ENCODE measurements at places on chromosomes 13 and 19.

GRCh38 chr13:19713186-19713965 lies 69.4 kb downstream of the PSPC1 start:
- DNase-seq: no peak

DNA sequence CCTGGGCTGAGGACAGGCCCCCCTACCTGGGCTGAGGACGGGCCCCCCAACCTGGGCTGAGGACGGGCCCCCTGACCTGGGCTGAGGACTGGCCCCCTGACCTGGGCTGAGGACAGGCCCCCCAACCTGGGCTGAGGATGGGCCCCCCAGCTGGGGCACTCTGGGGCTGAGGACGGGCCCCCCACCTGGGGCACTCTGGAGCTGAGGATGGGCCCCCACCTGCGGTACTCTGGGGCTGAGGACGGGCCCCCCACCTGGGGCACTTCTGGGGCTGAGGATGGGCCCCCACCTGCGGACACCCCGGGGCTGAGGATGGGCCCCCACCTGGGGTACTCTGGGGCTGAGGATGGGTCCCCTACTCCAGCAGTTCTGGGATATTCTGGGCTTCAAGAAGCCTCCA lies 65.5 kb downstream of the RASA3 start:
- no peak for DNase-seq

GRCh38 chr19:49011194-49011593 lies 5.7 kb downstream of the LHB start:
- DNase-seq: no peak

- DNase-seq: peak; percentile 48
Measured at GRCh38 chr13:100491164-100491842, 97.3 kb downstream of the GGACT start.

DNA sequence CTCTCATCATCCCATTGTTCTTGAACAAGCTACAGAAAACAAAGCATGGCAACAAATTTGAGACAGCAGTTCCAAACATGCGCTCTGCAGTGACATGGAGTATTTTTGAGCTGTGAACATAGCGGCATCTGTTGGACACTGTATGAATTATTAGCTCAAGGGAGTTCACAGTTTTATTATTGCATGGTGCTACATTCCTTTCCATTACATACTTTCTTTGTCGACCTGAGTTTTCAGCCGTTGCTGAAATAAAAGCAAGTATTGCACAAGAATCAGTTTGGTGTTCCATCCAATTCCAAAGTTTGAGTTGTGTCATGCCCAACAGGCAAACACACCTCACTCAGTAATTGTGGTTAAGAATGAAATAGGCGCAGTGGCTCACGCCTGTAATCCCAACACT lies 30.1 kb upstream of the METTL21C start:
- DNase-seq: peak; percentile 51

DNA sequence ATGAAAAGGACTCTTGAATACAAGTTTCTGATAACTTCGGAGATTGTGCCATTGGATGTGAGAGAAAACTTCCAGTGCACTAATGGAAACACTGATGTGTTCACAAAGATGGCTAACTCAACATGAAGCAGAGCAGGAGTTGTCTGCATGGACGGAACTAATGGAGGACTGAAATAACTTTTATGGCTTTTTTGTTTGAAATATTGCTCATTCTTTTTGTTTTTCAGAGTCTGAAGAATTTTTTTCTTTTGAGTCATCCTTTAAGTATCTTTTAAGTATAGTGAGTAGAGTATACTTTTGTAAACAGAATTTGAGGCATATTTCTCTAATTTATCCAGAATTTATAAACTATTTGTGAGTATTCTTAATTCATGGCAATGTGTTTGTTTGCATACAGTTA lies 25.7 kb downstream of the CRYL1 start:
- no peak for DNase-seq

- no peak for DNase-seq
Measured at GRCh38 chr19:39832341-39833083, 1.4 kb downstream of the DYRK1B start.

GRCh38 chr19:33465834-33466233 lies 55.8 kb downstream of the PEPD start:
- DNase-seq: no peak

- DNase-seq: no peak
Measured at GRCh38 chr19:1509602-1510441, 3.0 kb downstream of the ADAMTSL5 start.

- DNase-seq: no peak
Measured at GRCh38 chr19:31955061-31955460, 390.3 kb upstream of the ZNF507 start.

DNA sequence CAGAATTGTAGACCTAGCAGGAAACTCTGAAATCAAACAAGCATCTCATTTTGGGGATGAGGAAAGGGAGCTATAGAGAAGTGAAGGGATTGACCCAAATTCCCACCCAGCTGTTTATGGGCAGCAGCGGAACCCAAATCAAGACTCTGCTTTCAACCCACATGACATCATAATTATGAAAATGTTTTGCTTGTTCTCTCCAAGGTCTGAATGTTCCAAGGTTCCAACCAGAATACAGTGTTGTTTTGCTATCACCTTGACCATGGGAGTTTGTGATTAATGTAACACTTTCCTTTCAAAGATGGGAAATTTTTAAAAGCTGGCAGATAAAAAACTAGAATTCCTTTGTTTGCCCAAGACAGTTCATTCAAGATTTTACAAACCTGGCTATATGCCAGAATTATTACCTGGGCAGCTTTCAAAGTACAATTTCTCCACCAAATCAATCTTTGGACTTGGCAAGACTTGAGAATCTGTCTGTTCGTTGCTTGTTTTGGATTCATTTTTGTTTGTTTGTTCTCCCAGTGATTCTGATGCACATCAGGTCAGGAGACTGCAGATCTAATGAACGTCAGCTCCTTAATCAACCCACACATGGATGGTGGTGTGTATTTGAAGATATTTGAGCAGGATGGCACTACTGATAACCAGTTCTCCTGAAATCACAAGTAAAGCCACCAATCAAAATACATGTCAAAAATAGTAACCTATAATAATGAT lies 322.7 kb downstream of the FOXO1 start:
- DNase-seq: no peak

DNA sequence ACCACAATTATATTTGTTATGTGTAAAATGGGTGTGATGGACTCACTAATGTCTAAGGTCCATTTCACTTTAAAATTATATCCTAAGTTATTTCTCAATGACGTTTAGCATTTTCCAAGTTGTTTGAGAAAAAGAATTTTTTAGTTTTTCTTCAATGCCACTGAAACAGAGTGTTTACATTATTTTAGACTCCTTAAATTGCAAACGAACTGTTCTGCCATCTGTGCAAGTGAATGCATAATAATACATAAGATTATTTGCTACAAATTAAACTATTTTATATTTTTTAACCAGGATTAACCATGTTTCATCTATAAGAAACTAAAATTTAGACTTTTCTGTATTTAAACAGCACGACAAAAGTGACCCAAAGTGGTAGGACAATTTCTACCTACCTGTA lies 425.4 kb downstream of the NDFIP2 start:
- no peak for DNase-seq

DNA sequence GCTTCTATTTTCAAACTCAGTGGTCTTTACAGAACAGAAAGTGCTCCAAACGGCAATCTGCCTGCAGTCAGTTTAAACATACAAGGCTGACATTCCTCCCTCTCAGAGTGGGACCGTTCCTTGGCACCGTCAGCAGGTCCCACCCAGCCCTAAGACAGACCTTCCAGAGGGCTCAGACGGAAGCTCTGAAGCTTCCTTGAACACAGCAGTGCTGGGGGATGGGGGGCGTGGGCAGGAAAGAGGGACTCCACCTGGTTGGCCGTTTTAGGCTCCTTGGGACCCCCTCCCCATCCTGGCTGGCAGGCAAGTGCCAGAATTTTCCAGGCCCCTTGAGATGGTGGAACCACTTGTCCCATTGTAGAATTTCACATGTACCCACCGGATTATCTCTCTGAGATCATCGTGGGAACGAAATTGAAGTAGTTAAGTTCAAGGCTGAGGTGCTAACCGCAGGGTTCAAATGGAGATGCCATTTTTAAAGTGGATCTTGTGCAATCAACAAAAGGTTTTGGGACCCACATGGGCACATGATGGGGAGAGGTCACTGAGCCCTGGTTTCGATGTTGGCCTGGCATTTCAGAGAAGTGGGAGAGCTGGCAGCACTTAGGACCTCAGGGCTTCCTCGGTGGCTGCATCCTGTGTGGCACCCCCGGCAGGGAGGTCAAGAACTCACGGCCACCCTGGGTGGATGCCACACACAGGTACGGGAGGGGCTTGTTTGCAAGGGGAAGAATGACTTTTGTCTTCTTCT lies 46.2 kb downstream of the KLF2 start:
- DNase-seq: no peak

GRCh38 chr13:93270769-93271742 lies 44.4 kb downstream of the GPC6 start:
- no peak for DNase-seq

DNA sequence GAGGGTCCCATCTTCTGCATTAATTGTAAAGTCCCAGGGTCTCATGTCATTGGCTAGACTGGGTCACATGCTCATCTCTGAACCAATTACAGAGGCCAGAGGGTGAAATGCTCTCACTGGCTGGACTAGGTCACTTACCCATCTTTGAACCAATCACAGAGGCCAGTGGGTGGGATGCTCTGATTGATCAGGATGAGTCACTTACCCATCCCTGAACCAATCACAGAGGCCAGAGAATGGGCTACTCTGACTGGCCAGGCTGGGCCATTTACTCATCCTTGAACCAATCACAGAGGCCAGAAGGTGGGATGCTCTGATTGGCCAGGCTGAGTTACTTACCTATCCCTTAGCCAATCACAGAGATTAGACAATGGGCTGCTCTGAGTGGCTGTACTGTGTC lies 5.3 kb downstream of the MISP start:
- no peak for DNase-seq

DNA sequence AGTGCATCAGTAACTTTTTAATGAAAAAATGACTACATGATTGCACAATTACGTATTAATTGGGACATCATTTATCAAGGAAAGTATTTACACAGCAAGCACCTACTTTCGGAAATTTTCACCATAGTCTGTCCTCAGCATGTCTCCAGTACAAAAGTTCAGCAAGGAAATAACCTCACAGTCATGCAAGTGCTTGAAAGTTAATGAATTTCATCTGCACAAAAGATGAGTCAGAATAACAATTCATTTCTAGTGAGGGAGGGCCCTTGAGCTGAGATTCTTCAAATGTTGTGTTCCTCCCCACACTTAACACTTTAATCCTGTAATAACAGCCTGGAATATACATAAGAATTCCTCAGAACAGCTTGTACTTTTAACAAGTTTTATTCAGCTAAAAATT lies 49.0 kb upstream of the OXGR1 start:
- DNase-seq: no peak

DNA sequence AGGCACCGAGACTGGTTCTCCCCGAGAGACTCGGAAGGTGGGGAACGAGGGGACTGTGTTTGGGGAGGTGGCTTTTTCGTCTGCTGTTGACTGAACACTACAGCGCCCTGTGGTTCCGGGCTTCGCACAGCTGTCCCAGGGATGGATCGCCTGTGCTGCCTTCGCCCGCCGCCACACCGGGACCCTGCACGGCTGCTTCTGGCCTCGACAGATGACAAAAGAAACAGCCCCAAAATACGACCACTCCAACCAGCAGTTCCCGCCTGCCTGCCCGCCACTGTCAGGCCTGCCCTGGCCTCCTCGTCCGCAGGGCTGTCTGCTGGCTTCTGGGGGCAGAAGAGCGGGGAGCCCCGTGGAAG lies 13.3 kb upstream of the GNA15 start:
- no peak for DNase-seq

DNA sequence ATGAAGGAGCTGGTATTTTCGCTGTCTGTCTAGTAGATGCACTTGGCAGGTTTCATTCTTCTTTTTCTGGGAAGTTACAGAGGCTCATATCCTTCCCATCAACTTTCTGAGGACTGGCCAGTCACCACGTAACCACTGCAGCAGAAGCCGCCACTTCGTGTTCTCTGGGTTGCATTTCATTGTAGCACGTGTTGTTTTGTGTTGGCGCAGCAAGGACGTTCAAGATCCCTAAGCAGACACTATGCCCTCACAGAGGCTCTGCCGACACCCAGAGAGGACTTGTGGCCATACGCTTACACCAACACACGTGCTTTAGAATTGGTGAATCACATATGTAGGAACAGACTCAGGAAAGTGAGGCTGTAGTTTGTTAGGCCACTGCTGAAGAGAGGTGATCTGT lies 42.2 kb upstream of the TEX29 start:
- DNase-seq: no peak

GRCh38 chr13:23684647-23685046 lies 114.4 kb downstream of the TNFRSF19 start:
- no peak for DNase-seq

DNA sequence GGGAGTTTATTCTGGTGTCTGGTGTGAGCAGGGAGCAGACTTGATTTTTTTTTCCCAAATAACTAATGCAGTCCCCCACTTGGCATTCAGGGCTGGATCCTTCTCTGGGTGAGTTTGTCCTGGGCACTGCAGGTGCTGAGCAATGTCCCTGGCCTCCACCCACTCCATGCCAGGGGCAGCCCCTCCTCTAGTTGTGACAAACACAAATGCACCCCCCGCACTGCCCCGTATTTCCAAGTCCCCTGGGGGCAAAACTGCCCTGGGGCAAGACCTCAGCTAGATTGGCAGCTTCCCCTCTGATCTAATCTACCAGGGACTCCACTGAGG lies 6.4 kb downstream of the MOB3A start:
- no peak for DNase-seq

- no peak for DNase-seq
Measured at GRCh38 chr19:33413426-33413725, 39.9 kb downstream of the CEBPG start.

- no peak for DNase-seq
Measured at GRCh38 chr13:90454002-90454636, 893.4 kb upstream of the MIR17HG start.

- no peak for DNase-seq
Measured at GRCh38 chr13:66826398-66826797, 403.7 kb downstream of the PCDH9 start.

GRCh38 chr13:43661161-43661830 lies 125.5 kb downstream of the ENOX1 start:
- DNase-seq: no peak

DNA sequence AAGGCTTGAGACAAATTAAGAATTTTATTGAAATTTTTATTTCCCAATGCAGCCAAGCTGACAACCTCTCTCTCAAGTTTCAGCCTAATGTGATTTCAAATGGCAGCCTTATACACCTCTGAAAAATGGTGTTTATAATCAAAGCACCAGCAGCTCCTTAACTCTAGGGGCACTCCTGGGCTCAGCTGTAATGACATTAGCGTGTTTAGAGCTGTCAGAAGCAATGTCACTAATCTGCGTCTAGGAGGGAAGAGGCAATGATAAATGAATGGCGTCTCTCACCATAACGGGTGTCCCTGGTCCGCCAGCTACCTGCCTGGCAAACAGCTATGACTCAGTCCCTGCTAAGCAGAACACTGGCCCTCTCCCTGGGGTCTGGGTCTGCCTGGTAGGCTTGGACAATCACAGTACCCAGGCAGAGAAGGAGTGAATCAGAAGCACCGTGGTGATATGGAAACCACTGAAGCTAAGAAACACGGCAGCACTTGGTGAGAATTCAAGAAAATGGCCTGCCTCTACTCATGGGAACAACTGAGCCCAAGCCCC lies 131.8 kb upstream of the VSTM2B start:
- no peak for DNase-seq
